Activated CD8-positive, alpha-beta memory T cell treated with anti-CD3 and anti-CD28 coated beads for 1 hour (primary cell): ENCODE measurements at places on chromosomes 2 and 18.

- no peak for DNase-seq
Measured at GRCh38 chr2:126986631-126987187, 88.0 kb downstream of the TEX51 start.

GRCh38 chr2:53188851-53189510, 578.6 kb upstream of the CHAC2 start:
- DNase-seq: no peak

DNA sequence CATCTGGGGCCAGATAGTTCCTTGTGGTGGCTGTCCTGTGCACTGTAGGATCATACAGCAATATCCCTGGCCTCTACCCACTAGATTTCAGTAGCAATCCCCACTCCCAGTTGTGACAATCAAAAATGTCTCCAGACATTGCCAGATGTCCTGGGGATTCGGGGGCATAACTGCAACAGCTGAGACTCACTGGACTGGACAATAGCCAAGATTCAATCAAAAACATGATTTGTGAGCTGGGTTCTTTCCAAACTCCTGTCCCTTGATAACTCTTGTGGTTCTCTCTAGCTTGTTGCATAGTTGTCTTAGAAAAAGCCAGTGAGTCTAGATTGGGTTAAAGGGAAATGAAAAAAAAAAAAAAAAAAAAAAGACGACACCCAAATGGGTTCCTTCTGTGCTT, 293.4 kb downstream of the CELF4 start:
- no peak for DNase-seq

DNA sequence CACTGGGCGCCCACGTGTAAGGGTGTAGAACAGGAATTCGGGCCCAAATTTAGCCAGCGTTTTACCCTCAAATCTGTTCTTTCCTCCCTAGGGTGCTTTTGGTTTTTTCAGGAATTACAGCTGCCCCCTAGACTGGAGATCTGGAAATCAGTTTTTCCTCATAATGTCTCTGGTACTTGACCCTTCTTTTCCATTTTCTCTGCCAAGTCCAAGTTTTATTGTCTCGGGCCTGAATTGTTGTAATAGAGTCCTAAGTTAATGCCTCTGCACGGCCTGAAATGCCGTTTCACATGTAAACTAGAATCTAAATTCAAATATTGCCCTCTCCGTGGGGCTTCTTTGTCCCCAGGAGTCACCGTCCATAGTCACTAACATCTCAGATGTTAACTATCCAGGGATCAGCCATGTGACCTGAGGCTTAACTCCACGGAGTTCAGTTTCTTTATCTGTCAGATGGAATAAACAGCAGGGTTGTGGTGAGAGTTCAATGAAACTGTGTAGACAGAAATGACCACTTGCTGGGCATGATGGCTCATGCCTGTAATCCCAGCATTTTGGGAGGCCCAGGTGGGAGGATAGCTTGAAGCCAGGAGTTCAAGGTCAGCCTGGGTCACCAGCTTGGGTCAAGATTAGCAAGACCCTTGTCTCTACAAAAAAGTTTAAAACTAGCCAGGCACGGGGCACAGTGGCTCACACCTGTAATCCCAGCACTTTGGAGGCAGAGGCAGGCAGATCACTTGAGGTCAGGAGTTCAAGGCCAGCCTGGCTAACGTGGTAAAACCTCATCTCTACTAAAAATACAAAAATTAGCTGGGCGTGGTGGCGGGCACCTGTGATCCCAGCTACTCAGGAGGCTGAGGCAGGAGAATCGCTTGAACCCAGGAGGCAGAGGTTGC, 12.7 kb upstream of the CABLES1 start:
- no peak for DNase-seq

- no peak for DNase-seq
Measured at GRCh38 chr18:23311351-23312121, 141.6 kb upstream of the RIOK3 start.

GRCh38 chr2:129906861-129907235, 72.6 kb upstream of the RAB6C start:
- DNase-seq: no peak

DNA sequence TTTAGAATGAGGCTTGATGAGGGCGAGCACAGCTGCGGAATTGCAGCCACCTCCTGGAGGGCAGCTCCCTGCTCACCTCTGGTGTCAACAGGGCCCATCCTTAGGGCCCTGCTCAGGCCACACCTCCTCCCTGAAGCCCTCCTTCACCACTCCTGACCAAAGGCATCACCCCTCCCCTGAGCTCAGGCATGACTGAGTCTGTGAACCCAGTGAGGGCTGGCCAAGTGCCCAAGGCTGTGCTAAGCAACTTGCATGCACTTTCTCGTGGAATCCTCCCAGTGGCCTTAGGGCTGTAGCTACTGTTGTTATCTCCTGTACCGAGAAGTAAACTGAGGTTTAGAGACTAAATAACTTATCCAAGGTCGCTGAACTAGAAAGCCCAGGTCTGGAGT, 101.7 kb downstream of the KLHL29 start:
- no peak for DNase-seq

DNA sequence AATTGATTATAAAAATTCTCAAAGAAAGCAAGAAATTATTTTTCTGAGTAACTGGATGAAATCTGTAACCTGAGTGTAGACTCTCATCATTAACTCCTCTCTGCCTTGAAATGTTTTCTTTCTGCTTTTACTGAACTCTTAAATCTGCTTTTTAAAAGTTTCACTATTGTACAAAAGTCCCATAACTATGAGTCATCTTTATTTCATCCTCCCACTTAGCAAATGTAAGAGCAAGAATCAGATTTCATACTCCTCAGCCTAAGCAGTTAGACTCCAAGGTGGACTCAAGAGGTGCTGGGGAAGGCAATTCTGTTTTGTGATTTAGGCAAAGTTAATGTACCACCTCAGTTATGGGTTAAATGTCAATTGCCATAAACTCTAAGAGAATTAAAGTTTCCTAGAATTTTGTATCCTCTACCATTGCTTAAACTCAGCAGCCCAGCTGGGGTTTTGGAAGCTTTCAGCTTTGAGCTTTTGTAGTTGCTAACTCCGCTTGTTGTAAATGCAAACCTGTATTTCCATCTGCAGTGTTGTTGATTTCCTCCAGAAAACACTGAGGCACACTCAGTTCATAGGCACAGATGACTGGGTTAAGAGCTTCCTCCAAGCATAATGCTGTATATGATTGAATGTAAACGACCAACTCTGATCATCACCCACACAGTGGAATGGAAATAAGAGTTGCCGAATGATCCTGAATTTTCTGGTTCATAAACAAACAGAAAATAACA, 268.8 kb downstream of the ARHGAP15 start:
- no peak for DNase-seq

DNA sequence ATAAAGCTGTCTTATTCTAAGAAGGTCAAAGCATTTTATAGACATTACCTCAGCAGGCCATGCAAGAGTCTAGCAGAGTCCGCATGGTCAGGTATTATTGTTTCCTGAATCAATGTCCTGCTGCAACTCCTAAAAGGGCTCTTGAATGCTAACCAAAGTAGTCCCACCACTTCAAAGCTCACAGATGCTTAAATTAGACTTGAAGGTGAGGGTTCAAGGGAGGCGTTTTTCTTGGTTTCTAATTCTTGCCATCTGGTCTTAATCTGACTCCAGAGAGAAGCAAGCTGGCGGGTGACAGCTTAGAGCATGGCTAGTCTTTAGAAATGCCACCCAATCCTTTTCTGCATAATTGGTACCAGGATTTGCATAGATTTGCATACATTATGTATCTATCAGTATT, 226.3 kb downstream of the MREG start:
- DNase-seq: no peak

DNA sequence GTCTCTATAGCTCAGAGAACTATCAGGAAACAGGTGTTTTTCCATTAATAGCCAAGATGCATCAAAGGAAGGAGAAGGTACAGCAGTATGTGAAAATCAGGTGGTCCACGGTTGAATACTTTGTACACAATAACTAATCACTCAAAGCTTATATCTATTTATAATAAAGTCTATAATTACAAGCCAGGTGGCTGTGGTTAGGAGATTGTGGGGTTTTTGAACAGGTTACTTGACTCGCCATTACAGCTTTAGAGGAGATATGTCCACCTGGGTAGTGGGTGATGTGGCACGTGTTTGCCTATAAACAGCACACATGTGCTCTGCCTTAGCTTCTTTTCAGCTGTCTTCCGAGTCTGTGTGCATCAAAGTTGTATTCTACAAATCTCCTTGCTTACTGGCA, 892.2 kb upstream of the ZEB2 start:
- DNase-seq: no peak

DNA sequence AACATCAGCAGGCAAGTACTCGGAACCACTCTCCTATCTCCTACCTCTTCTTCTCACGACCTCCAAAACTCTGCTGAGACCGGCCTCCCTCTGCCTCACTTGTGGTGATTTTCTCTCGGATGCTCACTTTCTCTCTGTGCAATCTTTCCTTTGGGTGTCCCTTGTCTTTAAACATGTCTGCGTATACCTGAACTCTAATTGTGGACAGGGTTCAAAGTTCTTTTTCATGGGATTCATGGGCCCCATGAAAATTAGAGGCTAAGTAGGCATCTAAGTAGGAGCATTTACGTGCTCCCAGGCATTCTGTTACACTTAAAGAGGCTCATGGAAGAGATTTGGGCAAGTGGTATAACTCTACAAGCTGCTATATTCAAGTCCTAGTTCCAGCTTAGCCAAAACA, 2.1 kb upstream of the PPP1CB start:
- DNase-seq: no peak

GRCh38 chr2:37872192-37872750, 52.8 kb upstream of the RMDN2 start:
- no peak for DNase-seq

GRCh38 chr2:204177251-204177976, 240.9 kb downstream of the ICOS start:
- no peak for DNase-seq

DNA sequence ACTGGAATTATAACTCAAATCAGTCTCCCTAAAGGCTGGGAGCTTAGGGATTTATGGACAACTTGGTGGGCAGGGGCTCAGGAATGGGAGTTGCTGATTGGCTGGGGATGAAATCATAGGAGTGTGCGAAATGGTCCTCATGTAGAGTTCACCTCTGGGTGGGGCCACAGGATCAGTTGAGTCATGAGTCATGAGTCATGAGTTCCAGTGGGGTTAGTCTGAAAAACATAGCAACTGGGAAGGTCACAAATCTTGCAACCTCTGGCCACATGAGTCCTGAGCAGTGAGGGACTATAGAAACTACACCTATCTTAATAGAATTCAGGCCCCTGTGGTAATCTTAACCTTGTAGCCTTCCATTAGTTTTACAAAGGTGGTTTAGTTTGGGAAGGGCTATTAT, 383.3 kb downstream of the RBM43 start:
- DNase-seq: no peak

DNA sequence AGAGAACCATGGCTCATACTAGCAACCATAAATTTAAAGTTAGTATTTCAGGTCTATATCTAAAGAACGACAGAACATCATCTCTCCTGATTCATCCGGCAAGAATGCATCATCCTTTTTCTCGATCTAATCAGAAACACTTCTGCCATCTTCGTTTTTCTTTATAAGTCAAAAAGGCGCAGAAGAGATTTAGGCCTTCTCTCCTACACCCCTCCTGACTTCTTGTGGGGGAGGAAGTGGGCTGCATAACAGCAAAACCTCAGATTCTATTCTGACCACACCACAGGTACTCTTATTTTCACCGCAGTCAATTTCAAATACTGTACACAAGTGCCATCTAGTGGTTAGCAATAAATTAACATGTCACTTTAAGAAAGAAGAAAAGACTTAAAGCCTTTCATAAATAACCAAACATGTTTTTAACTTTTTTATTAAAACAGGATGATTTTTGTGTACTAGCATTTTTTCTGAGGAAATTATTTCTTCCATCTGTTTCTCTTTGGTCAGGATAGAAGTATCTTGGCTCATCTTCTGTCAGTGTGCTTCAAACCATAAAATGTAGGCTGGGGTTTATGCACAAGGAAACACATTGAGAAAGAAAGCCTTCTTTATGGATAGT, 48.4 kb upstream of the PIK3C3 start:
- no peak for DNase-seq

GRCh38 chr2:32671885-32672533, 44.2 kb downstream of the TTC27 start:
- no peak for DNase-seq

- DNase-seq: no peak
Measured at GRCh38 chr2:33021542-33022227, 74.9 kb downstream of the LTBP1 start.

- DNase-seq: no peak
Measured at GRCh38 chr2:236093134-236093533, 75.1 kb downstream of the GBX2 start.
